Small intestine (tissue), 16 donors: ENCODE measurements at places on chromosomes 6 and 20. TPM values are rescaled to one million over a fixed set of nuclear protein-coding genes. Genes with fewer than 3 reads are reported as not detected.

The MLN gene
- 16.4 TPM for polyA plus RNA-seq

The CYP21A2 gene
- 0.18 TPM for polyA plus RNA-seq

The CLPSL2 gene
- not detected for polyA plus RNA-seq

The CGA gene
- polyA plus RNA-seq: not detected

The CLPSL1 gene
- polyA plus RNA-seq: not detected

The FITM2 gene
- 8.3 TPM for polyA plus RNA-seq

The C6orf58 gene
- 0.06 TPM for polyA plus RNA-seq

The LIN28B gene
- polyA plus RNA-seq: not detected

The CAGE1 gene
- 0.01 TPM for polyA plus RNA-seq

The C20orf204 gene
- polyA plus RNA-seq: 1.5 TPM

The PSORS1C2 gene
- polyA plus RNA-seq: not detected

The PTPN1 gene
- polyA plus RNA-seq: 6.5 TPM

The TMEM170B gene
- polyA plus RNA-seq: 1.0 TPM

The WFDC12 gene
- polyA plus RNA-seq: not detected

The PLA2G7 gene
- 3.5 TPM for polyA plus RNA-seq

The OPN5 gene
- not detected for polyA plus RNA-seq

The MC3R gene
- polyA plus RNA-seq: not detected

The BANF2 gene
- polyA plus RNA-seq: not detected

The DEFB132 gene
- polyA plus RNA-seq: not detected

The TMEM151B gene
- 0.96 TPM for polyA plus RNA-seq

The FILIP1 gene
- 0.54 TPM for polyA plus RNA-seq

The CCR6 gene
- polyA plus RNA-seq: 1.2 TPM

The PPP1R3G gene
- 4.1 TPM for polyA plus RNA-seq

The OTOR gene
- not detected for polyA plus RNA-seq

The OLIG3 gene
- not detected for polyA plus RNA-seq

The DSP gene
- 40.0 TPM for polyA plus RNA-seq

The RHAG gene
- not detected for polyA plus RNA-seq

The RAD21L1 gene
- not detected for polyA plus RNA-seq

The CCN2 gene
- polyA plus RNA-seq: 83.6 TPM

The RBM24 gene
- 0.86 TPM for polyA plus RNA-seq

The C20orf202 gene
- 0.81 TPM for polyA plus RNA-seq

The RIPOR3 gene
- polyA plus RNA-seq: 10.9 TPM

The TUBB1 gene
- polyA plus RNA-seq: not detected

The GFOD1 gene
- 7.3 TPM for polyA plus RNA-seq

The EMILIN3 gene
- polyA plus RNA-seq: 1.0 TPM

The SLC17A1 gene
- polyA plus RNA-seq: not detected

The TMEM14C gene
- polyA plus RNA-seq: 137 TPM

The FAM209B gene
- 0.31 TPM for polyA plus RNA-seq

The RIN2 gene
- polyA plus RNA-seq: 14.3 TPM

The ZFP64 gene
- polyA plus RNA-seq: 4.1 TPM

The TBCC gene
- polyA plus RNA-seq: 28.2 TPM

The MDFI gene
- polyA plus RNA-seq: 22.9 TPM

The SLC24A3 gene
- polyA plus RNA-seq: not detected

The JPH2 gene
- polyA plus RNA-seq: 3.6 TPM

The DNMT3B gene
- polyA plus RNA-seq: not detected

The SLC44A4 gene
- polyA plus RNA-seq: 129 TPM

The RAB23 gene
- 4.2 TPM for polyA plus RNA-seq

The CLDN20 gene
- polyA plus RNA-seq: not detected

The ZNF311 gene
- 0.61 TPM for polyA plus RNA-seq

The TFAP2A gene
- not detected for polyA plus RNA-seq

The KIF6 gene
- polyA plus RNA-seq: not detected

The NCOA5 gene
- 13.2 TPM for polyA plus RNA-seq
